Caki2 (cell line): ENCODE measurements at places on chromosomes 12 and 14.

DNA sequence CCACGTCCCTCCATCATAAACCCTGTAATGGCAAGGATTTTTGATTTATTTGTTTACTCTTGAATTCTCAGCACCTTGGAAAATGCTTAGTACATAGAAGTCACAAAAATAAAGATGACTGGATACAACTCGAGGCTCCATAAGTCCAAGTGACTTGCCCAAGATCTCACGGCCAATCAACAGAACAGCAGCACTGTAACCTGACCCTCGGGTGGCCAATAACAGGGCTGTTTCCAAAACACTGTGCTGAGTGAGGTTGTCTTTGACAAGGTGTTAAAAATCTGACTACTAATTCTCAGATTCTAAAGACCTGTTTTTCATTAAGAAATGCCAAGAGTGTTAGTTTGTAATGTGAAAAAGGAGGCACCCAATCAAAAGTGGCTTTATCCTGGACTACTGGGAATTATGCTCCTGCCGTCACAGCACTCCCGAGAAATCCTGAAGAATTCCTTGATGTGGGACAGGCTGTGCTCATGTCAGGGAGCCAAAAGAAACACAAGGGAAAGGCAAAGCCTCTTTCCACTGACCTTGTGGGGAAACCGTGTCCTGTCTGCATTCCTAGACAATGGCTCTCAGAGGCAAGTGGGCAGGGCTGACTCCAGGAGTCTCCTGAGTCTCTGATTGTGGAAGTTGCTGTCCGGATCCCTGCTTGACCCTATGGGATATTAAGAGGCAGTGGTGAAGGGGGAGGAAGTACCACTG lies 204.7 kb upstream of the PELI2 start:
- DNase-seq, result peak; percentile 5

GRCh38 chr12:29599381-29599780 lies 101.9 kb upstream of the OVCH1 start:
- no peak for DNase-seq

DNA sequence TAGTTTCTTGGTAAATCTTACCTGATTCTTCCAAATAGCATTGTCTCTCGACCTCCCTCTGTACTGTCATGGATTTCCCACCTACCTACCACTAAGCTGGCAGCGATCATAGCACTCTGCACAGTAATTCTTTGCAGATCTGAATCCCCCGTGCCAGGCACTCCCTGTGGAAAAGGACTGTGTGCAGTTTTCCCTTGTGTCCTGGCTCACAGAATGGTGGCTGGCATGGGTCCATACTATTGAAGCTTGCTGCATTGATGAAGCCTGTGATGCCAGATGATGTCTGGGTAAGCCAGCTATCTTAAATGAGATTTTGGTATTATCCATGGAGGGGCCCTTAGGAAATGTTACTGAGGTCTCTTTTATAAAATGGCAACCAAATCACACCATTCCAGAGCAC lies 135.7 kb downstream of the RPAP3 start:
- no peak for DNase-seq

DNA sequence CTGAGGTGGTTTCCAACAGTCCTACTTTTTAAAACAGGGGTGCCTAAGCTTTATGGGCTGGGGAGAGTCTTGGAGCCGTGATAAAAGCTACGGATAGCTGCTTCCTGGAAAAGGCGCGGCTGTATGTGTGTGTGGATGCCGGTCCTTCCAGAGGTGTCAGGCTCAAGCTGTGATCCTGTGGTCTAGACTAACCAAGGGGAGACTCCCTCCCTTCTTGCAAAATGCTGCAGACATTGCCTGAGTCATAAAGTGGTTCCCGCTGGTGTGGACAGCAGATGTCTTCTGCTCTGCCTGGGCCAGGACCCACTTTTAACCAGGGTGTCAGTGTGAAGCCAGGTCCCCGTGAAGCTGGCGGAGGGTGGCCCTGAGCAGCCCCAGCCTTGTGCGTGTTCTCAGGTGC lies 37.8 kb downstream of the CCDC92 start:
- DNase-seq, result no peak

GRCh38 chr14:37466003-37466622 lies 128.9 kb downstream of the FOXA1 start:
- DNase-seq, result no peak

- DNase-seq, result no peak
These were observed 2.7 kb upstream of the ABCD2 start for GRCh38 chr12:39622306-39622705.

DNA sequence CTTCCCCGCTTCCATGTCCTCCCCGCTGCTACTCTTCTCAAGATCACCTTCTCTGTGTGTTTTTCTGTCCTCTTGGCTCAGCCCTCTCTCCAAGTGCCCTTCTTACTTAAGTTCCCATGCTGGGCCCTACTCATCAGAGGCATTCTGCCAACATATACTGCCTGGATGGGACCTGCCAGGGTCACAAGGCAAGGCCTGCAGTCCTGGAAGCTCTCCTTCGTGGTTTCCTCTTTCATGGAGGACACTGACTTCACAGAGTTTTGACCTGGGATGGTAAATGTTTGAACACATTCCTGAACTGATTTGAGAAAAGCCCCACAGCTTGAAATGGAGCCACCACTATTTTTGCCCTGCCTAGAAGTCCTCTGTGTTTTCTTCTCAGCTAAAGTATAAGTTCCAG lies 140.9 kb downstream of the TMEM30B start:
- DNase-seq, result no peak

- DNase-seq, result no peak
These were observed 59.7 kb downstream of the E2F7 start for GRCh38 chr12:77005611-77006098.

- DNase-seq, result no peak
These were observed 1.5 kb downstream of the STYK1 start for GRCh38 chr12:10672231-10672868.
